ENCODE measurements at places on chromosomes 7 and 10. TPM values are rescaled to one million over a fixed set of nuclear protein-coding genes. Genes with fewer than 3 reads are reported as not detected.
A peak's percentile ranks its signal among the peaks of the same experiment; 100 is the strongest.

The EVX1 gene
- total RNA-seq: not detected

The ATXN7L1 gene
- total RNA-seq: 37.7 TPM

The ACHE gene
- total RNA-seq: 7.7 TPM

DNA sequence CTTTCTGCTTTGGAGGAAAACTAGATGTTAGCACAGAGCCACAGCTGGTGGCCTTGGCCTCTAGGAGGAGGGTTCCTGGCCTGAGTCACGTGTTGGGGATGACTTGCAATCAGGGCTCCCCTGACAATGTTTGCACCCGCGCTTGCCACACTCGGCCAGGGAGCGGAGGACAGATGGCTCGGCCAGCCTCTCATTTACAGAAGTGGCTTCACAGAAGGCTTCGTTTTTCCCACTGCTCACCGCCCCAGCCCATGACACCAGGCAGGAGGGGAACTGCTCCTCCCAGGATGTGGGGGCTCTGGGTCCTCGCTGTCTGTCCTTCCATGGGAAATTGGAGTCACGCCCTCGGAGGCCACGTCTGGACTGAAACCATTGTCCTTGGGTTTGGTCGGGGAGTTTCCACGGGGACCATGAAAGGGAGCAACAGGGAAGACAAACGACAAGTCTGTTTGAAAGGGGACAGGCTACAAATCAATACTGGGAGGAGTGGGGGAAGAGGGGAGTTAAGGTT is 49.6 kb upstream of the UBE3C start:
- H3K36me3 ChIP-seq: peaks cover 20% of the 10 kb centered on the region
- peaks cover 10% of the 10 kb centered on the region for H3K27me3 ChIP-seq
- no peak overlapping the region for H3K4me3 ChIP-seq
- H3K4me1 ChIP-seq: no peaks in the 10 kb centered on the region

DNA sequence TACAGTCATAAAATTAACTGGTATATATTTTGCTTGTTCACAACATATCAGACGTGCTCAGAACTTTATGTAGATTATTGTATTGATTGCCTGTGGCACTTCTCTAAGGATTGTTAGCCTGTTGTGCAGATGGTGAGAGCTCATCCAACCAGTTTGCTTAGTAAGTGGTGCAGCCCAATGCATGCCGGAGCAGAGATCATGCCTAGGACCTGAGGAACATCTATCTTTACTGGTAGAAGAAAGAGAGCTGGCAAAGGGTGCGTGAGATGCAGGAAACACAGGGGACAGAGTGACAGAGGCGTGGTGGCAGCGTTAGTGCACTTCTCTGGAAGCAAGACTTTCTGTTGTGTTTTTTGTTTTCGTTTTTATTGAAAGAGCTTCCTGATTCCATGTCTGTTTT is 35.9 kb downstream of the CCM2 start:
- no peak for DNase-seq
- H3K27ac ChIP-seq: peak overlapping the region; percentile 75
- no peak overlapping the region for H3K4me3 ChIP-seq
- peaks cover 16% of the 10 kb centered on the region for H3K36me3 ChIP-seq

- no peak overlapping the region for H3K27ac ChIP-seq
- peaks cover 23% of the 10 kb centered on the region for H3K36me3 ChIP-seq
- no peak for DNase-seq
- no peak overlapping the region for H3K4me3 ChIP-seq
These were observed 80.1 kb downstream of the SVIL start for GRCh38 chr10:29554660-29555059.

GRCh38 chr7:51081270-51081890 is 235.2 kb downstream of the COBL start:
- no peaks in the 10 kb centered on the region for H3K27me3 ChIP-seq
- H3K4me1 ChIP-seq: peaks cover 51% of the 10 kb centered on the region
- DNase-seq: no peak
- H3K36me3 ChIP-seq: peaks cover 19% of the 10 kb centered on the region
- H3K4me3 ChIP-seq: no peak overlapping the region
- no peak overlapping the region for H3K27ac ChIP-seq

All from WTC11 (cell line).